NCI-H187 (cell line): ENCODE measurements at places on chromosomes 16 and 17.

GRCh38 chr17:751269-752001 lies 629 bp downstream of the GEMIN4 start:
- DNase-seq: no peak

DNA sequence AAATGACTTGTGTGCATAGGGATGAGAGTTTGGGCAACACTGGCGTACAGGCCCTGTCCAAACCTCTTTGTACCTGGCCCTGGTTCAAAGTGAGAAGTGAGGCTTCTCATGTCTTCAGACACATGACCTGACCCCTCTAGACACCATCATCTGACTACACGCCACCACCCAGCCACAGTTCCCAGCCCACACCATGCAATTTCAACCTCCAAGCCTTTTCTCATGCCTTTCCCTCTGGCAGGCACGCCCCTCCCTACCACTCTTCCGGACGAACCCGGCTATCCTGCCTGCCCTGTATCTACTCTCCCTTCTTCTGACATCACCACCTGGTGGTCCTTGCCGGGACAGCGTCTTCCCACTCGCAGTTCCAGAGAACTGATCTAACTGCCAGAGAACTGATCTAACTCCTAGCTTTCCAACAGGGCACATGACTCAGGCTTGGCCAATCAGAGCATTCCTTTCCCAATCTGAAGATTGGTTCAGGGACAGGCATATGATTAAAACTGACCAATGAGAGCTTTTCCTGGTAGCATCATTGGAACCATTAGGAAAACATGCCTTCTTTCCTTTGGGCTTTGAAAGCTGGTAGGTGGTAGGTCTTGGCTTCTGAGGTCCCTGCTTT lies 27.1 kb upstream of the IL21R start:
- DNase-seq: no peak

- DNase-seq: no peak
Observed at GRCh38 chr17:1182811-1183170, 3.0 kb upstream of the ABR start.

GRCh38 chr17:17151055-17151454 lies 55.1 kb downstream of the PLD6 start:
- no peak for DNase-seq

DNA sequence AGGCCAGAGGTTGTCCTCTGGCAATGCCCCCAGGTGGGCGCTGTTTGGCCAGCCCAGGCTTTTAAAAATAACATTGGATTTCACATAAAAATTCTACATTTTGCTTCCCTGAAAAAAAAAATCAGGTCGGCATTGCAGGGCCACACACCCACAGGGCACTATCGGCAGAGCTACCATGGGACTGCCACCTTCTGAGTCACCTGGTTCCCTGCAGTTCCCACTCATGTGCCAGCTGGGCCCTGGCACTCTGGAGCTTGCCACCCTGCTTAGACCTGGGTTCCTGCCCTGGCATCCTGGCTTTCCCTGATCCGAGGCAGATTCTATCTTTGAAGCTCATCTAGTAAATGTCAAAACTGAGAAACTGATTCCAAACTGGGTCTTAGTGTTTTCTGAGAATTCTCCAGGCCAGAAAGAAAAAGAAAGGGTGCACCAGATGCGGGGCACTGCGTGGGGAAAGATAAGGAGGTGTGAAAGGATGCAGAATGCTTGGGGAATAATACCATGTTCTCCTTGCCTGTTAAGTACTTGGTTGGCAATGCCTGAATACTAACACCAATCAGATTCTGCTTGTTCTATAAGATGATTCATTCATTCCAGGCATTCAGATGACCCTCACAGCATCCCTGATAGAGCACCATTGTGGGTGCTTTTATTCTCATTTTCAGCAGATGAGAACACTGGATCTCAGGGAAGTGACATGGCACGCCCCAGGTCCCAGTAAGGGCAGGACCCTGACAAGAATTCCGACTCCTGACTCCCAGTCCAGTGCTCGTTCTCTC lies 51.8 kb downstream of the RAI1 start:
- DNase-seq: no peak

GRCh38 chr16:22383827-22384226 lies 9.4 kb upstream of the CDR2 start:
- no peak for DNase-seq

GRCh38 chr17:19447085-19447583 lies 36.1 kb downstream of the RNF112 start:
- DNase-seq: peak; percentile 25

DNA sequence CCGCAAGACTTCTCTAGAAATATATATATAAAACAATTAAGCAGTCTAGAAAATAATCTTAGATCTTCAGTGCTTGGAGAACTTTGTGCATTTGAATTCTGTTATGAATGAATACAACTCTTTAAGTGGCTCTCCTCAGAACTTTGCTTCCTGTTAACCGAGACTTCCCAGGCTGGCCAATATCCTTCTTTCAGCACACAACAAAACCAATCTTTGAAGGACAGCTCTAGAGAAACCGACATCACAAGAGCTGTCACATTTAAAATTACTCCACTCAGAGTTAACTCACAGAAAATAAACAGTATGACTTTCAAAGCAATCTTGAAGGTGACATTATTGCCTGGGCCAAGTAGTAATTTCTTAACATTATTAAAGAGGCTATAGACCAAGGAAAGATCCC lies 49.7 kb upstream of the ITGA2B start:
- no peak for DNase-seq

- no peak for DNase-seq
Observed at GRCh38 chr17:49016775-49017463, 19.7 kb downstream of the IGF2BP1 start.

DNA sequence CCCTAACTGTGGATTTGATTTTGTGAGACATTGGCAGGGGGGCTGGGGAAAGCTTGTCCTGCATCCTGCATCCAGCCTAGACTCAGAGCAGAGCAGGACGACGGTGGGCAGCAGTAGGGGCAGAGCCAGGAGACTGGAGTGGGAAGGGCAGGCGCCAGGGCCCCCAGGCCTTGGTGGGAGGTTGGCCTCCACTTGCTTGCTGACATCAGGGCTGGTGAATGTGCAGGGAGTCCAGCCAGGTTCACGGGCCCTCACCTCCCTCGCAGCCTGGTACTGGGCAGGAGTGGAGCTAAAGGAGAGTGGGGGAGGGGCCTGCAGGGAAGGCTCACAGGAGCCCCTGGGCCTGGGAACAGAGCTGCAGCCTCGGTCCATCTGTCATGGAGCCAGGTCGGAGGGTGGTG lies 2.2 kb upstream of the SMTNL2 start:
- no peak for DNase-seq

- DNase-seq: no peak
Observed at GRCh38 chr17:74130841-74131240, 72.6 kb upstream of the RPL38 start.

DNA sequence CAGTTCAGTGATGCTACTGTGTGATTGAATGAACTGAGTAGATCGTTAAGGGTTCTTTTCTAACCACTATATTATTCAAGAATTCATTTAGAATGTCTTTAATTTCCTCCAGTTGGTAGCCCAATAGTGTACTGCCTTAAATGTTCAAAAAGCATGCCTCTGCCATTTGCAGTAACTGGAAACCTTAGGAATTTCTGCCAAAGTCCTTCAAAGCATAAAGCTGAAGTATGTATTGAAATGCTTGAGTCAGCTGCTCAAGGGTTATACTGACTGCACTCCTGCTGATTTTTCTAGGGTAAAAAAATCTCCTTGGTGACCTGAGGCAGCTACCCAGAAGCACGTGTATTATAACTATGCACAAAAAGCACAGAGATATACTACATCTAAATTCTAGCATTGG lies 56.5 kb downstream of the SNTB2 start:
- DNase-seq: no peak

- DNase-seq: no peak
Observed at GRCh38 chr16:23523876-23524385, 13.6 kb upstream of the GGA2 start.

DNA sequence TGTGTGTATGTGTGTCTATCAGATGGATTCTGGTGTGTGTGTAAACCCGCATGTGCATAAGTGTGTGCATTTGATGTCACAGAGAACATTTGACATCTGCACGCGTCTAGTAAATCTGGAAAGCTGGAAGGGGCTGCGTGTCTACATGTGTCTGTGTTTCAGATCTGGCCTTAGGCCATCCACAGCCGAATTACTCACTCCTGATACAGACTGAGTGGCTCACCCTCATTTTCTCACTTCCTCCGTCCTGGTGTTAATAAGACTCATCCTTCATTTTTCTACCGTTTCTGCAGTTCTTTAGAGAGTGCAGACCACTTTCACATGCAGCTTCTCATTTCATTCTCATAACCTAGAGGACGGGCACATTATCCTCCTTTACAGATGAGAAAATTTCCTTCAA lies 491.6 kb downstream of the CDH13 start:
- DNase-seq: no peak

- DNase-seq: no peak
Observed at GRCh38 chr17:74280093-74280513, 6.1 kb downstream of the DNAI2 start.

DNA sequence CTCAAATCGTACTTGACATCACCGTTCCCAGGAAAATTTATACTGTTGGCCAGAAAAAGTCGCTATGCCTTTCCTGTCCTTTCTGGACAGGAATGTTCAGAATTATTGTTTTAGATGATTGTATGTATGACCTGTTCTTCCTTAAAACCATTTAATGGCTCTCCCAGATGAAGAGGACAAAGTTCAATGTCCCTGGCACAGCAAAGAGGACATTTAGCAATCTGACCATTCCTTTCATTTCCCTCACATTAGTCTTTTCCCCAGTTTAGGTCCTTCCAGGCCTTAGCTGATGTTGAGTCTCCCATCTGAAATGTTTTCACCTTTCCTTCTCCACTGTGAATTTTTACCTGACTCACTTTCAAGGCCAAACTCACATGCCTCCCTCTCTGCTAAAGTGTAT lies 938.9 kb downstream of the CDH11 start:
- DNase-seq: no peak

DNA sequence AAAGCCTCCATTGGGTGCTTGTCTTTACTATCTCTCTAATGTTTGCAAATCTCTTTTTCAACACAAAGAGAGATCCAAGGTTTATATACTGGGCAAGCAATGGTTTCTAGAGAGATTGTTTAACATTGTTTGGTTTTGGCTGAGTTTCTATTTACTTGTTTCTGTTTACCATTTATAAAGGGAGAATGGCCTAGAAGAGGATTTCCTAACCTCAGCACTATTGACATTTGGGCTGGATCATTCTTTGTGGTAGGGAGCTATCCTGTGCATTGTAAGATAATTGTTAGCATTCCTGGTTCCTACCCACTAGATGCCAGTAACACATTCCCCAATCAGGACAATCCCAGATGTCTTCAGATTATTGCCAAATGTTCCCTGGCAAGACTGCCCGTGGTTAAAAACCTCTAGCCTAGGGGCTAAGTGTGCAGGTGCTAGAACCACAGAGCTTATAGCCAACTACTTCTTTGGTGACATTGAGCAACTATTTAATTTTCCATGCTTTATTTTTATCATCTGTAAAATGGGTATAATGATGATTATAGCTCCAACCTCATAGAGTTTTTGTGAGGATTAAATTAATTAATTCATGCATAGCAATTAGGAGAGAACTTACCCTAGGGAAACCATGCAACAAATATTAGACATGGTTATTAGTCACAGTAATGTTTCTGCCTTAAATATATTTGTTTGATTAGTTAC lies 413.9 kb upstream of the MAF start:
- DNase-seq: no peak

DNA sequence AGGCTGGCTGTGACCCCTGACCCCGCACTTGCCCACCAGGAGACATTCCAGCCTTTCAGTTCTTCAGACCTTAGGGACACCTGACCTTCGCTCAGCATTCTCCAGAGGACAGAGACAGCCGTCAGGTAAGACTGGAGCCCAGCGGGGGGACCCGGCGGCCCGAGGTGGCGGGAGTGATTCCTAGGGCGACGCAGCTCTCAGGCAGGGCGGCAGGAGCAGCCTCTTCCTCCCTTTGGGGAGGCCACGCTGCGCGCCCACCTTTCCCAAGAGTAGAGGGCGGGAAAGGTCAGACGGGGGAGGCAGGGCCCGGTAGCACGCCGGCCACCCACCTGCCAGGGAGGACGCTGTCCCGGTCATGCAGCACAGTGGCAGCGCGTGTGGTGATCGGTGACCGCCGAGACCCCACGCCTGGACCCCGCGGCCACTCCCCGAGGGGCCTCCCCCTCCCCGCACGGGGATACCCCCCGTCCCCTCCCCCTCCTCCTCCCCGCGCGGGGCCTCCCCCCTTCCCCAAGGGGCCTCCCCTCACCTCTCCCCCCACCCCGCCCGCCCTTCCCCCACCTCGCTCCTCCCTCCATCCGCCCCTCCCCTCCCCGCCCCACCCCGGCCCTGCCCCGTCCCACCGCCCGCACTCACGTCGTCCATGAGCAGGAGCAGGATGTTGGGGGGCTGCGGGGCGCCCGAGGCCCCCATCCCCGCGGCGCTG lies 472 bp downstream of the GALNS start:
- DNase-seq: no peak

GRCh38 chr17:48394821-48395220 lies 35.2 kb downstream of the SKAP1 start:
- DNase-seq: no peak

DNA sequence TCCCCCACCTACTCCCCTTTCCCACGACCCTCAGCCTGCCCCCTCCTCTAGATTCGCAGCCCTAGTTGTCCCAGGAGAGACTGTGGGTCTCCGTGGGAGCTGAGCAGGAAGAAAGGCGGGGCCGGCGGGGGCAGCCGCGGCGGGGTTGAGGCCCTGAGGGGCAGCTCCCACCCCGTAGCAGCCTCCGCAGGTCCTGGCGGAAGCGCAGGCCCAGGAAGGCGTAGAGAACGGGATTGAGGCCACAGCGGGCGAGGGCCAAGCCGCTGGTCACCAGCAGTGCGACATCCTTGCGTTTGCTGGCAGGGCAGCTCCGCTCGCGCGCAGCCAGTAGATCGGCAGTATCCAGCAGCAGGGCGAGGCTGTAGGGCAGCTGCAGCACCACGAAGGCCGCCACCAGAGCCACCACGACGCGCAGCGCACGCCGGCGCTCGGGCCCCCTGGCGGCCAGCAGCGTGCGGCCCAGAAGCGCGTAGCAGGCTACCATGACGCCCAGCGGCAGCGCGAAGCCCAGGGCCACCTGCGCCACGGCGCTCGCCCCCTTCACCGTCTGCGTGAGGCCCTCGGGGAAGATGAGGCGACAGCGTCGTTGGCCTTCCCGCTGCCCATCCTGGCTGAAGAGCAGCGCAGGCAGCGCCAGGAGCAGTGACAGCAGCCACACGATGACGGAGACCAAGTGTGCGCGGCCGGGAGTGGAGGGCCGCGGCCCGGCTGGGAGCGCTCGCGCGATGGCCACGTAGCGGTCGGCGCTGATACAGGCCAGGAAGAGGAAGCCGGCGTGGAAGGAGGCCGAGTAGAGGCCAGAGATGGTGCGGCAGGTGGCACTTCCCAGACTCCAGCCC lies 1.9 kb downstream of the CCR10 start:
- peak; percentile 39 for DNase-seq

GRCh38 chr16:88746506-88746905 lies 38.5 kb downstream of the PIEZO1 start:
- no peak for DNase-seq

GRCh38 chr16:88022076-88023042 lies 71.1 kb downstream of the BANP start:
- DNase-seq: no peak

DNA sequence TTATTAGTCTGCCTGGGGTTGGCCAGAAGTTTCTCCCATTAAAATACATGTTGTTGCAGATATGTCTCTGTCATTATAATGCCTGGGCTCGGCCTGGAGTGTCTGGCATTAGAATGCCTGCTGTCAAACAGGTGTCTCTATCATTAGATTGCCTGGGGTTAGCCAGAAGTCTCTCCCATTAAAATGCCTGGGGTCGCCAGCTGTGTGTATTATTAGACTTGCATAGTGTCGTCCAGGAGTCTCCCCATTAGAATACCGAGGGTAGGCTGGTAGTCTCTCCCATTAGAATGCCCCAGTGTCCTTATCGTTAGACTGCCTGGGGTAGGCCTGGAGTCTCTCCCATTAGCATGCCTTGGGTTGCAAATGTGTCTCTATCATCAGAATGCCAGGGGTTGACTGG lies 2270.8 kb downstream of the TP53TG3F start:
- no peak for DNase-seq
